ENCODE measurements at places on chromosomes 11 and 22.

DNA sequence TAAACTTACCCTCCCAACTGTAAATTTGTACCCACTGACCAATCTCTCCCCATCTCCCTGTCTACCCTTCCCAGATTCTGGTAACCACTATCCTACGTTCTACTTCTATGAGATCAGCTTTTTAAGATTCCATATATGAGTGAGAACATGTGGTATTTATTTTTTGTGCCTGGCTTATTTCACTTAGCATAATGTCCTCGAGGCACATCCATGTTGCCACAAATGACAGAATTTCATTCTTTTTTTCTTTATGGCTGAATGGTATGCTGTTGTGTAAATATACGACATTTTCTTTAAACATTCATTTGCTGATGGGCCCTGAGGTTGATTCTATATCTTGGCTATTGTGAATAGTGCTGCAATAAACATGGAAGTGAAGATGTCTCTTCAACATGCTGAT lies 74.7 kb upstream of the RRM1 start:
- DNase-seq: no peak

DNA sequence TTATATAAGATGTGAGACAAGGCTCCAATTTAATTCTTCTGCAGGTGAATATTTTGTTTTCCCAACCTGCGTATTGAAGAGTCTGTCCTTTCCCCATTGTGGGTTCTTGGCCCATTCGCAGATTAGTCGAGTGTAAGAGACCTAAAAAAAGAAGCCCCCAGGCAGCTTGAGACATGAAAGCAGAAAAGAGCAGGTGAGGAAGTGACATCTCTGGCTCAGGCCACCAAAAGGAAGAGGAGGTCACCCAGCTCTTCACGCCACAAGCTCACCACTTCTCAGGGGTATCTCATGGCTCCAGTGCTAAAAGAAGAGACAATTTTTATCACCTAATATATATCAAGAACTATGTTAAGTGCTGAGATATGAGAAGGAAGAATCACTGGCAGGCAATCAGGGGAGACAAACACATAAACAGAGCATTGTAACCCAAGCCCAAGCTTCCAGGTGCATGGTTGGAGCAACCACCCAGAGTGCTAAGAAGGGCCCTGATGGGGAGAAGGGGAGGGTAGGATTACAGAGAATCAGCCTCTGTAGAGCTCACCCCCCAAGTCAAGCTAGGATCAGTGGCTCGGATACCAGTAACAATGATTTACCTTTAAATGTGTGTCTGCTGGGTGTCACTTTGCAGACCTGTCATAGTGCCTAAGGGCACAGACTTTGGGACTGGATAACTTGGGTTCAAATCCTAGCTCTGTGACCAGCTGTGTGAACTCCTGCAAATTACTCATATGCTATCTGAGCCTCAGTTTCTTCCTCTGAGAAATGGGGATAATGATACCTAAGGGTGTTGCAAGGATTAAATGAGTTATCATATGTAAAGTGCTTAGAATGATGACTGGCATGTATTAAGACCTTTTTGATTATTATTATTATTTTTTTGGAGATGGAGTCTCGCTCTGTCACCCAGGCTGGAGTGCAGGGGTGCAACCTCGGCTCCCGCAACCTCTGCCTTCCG lies 39.2 kb downstream of the MCHR1 start:
- no peak for DNase-seq

DNA sequence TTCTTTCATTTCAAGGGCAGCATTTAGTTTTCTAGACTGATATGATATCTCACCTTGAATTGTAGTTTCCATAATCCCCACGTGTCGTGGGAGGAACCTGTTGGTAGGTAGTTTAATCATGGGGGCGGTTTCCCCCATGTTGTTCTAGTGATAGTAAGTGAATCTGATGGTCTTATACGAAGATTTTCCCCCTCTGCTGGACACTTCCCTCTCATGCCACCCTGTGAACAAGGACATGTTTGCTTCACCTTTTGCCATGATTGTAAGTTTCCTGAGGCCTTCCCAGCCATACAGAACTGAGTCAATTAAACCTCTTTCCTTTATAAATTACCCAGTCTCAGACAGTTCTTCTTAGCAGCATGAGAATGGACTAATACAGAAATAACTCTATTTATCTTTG lies 851.1 kb upstream of the FAT3 start:
- DNase-seq: no peak

GRCh38 chr11:15473954-15474837 lies 359.5 kb downstream of the INSC start:
- no peak for DNase-seq

- peak; percentile 13 for DNase-seq
These were observed 37.0 kb downstream of the LDLRAD3 start for GRCh38 chr11:35980686-35981390.

GRCh38 chr11:9132203-9132878 lies 40.9 kb upstream of the SCUBE2 start:
- DNase-seq: no peak

DNA sequence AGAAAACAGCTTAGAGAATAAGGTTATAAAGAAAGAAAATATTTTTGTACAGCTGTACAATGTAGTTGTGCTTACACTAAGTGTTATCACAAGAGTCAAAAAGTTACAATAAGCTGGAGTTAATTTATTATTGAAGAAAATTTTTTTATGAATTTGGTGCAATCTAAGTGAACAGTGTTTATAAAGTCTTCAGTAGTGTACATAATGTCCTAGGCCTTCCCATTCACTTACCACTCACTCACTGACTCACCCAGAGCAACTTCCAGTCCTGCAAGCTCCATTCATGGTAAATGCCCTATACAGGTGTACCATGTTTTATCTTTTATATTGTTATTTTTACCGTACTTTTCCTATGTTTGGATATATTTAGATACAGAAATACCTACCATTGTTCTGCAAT lies 34.7 kb downstream of the GDPD4 start:
- no peak for DNase-seq

GRCh38 chr22:42719133-42719532 lies 1.5 kb downstream of the A4GALT start:
- peak; percentile 51 for DNase-seq

DNA sequence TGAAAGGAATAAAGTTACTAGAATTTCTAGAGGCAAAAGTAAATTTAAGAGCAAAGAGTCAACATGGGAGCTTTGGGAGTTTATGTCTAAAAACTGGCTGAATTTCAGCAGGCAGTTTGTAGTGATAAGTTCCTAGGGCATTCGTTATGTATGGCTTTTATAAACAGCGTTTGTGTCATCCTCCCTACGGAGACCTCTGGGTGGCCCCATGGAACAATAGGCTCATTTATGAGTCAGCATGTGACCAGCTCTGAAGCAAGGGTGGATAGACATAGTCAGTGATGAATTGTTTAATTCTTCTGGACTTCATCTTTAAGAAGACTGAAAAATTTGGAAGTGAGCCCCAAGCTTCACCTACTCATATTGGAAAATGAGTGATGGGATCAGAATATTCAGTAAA lies 37.1 kb downstream of the SVIP start:
- DNase-seq: peak; percentile 90

DNA sequence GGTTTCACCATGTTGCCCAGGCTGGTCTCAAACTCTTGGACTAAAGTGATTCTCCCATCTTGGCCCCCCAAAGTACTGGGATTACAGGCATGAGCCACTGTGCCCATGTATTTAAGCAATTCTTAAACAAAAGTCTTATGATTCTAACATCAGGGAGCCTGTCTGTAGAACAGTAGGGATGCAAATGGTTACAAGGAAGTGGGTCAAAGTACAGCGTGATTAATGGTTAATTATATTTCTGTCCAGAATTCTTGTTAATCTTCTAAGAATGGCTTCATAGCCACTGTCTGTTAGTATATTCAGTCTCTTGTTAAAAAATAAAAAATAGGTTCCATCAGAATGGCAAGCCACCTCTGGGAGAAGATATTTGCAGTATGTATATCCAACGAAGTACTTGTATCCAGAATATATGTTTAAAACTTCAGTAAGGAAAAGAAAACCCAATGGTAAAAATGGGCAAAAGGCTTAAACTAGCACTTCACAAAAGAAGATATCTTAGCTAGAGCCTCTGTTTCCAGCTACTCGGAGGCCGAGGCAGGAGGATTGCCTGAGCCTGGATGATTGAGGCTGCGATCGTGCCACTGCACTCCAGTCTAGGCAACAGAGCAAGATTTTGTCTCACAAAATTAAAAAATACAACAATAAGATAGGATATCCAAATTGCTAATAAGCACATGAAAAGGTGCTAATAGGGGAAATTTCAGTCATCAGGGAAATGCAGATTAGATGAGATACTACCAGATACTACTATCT lies 22.9 kb downstream of the ATG13 start:
- no peak for DNase-seq

GRCh38 chr11:2144544-2145248 lies 5.5 kb upstream of the IGF2 start:
- DNase-seq: no peak

DNA sequence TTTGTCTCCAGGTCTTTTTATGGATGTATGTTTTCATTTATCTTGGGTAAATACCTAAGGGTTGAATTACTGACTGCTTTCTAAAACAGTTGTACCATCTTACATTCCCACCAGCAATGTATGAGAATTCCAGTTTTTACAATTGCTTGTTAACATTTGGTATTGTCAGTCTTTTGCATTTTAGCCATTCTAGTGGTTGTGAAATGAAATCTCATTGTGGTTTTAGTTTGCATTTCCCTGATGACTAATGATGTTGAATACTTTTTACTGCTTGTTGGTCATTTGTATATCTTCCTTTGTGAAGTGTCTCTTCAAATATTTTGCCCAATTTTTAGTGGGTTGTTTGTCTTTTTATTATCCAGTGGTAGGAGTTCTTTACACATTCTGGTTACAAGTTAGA lies 92.8 kb downstream of the ARFGAP2 start:
- no peak for DNase-seq

GRCh38 chr11:47418454-47419259 lies 7.6 kb downstream of the PSMC3 start:
- no peak for DNase-seq

DNA sequence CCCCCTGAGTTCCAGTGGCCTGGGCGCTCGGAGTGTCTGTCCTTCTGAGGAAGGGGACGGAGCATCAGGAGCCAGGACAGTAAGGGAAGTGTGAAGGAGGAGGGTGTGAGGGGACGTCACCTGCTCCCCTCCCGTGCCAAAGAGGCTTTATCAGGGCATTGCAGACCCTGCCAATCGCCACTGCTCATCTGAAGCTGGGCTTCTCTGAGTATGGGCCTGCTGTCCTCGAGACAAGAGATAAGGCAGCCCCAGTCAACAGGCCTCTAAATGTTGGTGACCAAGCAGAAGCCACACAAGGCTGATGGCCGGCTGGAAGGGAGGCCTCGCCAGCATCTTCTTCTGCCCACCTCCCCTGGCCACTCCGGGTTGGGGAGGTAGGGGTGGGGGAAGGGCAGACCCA lies 29.8 kb downstream of the LIF start:
- DNase-seq: no peak

- no peak for DNase-seq
These were observed 294.3 kb downstream of the LARGE1 start for GRCh38 chr22:33625959-33626358.

DNA sequence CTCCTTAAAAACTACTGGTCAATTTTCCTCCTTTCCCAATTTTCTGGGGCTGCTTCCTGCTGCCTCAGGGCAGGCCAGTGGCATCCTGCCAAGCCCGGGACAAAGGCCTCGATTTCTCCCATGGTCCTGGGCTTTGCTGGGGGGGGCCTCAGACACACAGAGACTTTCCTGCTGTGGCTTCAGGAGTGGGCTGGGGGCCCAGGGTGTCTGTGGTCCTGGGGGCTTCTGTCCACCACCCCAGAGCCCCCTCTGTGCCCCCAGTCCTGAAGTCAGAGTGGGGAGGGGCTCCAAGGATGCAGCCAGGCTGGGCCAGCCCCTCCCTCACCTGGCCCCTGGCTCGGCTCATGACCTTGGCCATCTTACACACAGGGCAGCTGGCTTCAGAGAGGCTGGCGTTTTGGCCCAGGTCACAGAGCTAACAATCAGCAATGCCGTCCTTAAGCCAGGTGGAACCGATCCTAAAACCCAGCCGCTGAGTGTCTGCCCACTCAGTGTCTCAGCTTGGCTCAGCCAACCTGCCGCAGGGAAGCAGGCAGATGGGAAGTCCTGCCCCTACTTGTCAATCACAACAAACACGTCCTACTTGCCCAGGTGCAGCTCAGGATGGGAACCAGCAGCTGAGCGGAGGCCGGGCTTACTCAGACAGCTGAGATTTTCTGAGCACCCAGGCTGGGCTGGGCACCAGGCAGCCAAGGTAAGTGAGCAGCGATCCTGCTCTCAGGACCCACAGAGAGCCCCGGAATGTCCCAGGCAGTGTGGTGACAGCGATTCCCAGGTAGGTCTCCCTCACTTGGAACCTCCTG lies 34.6 kb downstream of the OSBPL5 start:
- no peak for DNase-seq

DNA sequence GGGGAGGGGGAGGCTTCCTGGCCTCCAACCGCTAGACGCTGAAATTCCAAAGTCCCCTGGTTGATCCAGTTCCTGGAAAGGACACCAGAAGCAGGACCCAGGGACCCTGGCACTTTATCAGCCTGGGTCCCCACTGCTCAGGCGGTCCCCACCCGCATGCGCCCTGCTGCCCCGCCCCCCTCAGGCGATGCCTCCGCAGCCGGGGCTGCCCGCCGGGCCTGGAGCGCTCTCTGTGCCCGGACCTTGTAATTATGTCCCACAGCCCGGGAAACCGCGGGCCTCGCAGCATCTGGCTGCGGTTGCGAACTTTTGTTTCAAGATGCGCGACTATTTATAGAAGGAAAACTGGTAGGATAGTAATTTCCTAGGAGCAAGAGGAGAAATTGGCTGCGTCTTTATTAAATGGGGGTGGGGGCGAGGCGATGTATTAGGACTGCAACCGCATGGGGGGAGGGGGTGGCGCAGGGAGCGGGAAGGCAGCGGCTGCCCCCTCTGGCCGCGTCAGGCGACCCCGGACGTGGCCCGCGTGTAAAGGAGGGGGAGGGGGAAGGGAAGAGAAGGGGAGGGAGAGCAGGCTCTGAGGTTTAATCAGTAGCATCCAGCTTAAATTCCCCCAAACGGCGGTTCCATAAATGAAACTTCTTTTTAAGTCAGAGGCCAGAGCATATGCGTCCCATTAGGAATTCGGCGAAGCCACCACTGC lies 6.1 kb downstream of the WNT7B start:
- DNase-seq: no peak

DNA sequence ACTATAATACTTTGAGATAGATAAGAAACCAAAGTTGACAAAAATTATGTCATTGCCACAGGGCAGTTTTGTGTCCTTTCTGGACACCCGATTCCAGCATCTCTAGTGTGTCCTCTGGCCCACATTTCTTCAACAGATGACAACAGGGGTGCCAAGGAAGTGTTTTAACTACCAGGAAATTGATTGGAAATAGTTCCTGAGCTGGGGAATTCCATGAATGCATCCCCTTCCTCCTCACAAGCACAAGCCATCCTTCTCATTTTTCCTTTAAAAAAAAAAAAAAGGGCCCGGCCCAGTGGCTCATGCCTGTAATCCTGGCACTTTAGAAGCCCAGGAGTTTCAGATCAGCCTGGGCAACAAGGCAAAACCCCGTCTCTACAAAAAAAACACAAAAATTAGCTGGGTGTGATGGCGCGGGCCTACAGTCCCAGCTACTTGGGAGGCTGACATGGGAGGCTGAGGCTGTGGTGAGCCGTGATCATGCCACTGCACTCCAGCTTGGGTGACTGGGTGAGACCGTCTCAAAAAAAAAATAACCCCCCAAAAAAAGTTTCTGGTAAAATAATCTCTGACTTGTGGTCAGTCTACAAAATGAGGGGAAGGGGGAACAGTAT lies 797 bp upstream of the B3GAT3 start:
- peak; percentile 51 for DNase-seq

Measured in dermis blood vessel endothelial cell (primary cell).